ENCODE measurements at places on chromosomes 3 and 15.

DNA sequence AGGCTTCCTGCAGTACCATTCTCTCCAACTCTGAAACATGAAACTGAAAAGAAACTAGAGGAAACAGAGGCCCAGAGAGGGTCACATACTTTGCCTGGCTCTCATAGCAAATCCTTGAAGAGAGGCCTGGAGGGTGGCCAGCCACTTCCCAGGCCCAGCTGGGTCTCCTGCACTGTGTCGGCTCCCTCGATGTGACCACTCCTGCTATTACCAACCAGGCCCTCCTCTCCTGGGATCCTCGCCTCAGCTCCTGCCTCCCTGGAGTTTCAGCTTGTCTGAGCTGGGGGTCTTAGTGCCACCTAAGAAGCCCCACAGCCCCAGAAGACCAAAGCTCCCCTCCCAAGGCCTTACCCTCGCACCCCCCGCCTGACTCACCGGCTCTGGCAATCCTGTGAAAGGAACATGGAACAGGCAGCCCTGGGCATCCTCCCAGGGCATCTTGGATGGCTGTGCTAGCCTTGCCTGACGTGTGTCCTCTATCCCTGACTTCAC, 4.6 kb downstream of the LOXL1 start:
- DNase-seq, result no peak

- DNase-seq, result no peak
Measured at GRCh38 chr15:36481156-36481555, 98.3 kb upstream of the CDIN1 start.

- no peak for DNase-seq
Measured at GRCh38 chr3:136498919-136499447, 248.8 kb downstream of the PCCB start.

- DNase-seq, result no peak
Measured at GRCh38 chr3:14352002-14352627, 50.3 kb upstream of the SLC6A6 start.

Data from activated CD8-positive, alpha-beta memory T cell treated with anti-CD3 and anti-CD28 coated beads for 1 hour (primary cell).